Activated gamma-delta T cell treated with anti-CD3 and anti-CD28 coated beads, Interleukin-2, amount 50 U/mL, for 16 hours (primary cell): ENCODE measurements at places on chromosomes 2 and 18.
A peak's percentile ranks its signal among the peaks of the same experiment; 100 is the strongest.

DNA sequence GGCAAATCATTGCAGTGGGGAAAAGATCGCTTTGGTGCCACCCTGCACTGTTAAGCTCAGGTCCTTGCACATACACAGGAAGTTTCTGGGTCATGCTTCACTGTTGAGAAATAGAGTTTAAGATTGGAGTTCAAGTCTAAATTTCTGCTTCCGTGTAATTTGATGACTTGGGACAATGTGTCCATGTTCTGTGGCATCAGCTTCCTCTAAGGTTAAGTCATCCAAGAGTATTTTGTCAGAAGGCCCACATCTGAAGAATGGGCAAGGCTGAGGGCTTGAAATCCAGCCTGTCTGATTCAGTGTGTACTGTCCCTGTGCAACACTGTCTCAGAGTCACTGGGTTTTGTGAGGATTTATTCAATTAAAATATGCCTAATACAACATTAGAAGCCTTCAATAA lies 880.7 kb downstream of the SUCLG1 start:
- DNase-seq, result no peak

GRCh38 chr2:142983174-142983573 lies 105.7 kb downstream of the KYNU start:
- DNase-seq, result no peak

DNA sequence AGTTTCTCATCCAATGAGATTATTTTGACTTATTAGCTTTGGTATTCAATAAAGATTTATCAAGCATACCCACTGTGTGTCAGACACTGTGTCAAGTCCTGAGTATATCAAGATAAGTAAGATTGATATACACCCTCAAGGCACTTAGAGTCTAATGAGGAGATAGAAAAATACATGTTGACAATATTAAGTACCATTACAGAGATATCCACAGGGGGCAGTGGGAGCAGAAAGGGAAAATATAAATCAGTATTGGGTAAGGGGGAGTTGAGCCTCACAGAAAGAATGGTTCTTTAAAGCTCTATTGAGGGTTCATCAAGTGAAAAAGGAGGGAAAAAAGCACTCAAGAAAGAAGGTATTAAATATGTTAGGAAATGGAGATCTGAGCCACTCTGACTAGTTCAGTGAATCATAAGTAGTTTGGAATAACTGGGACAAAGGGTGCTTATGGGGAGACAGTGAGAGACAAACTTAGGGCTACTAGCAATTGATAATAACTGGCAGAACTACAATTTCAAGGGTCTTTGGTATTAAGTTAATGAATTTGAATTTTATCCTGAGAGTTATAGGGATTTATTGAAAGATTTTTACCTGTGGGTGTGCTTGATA lies 45.5 kb upstream of the SLC8A1 start:
- DNase-seq, result no peak

DNA sequence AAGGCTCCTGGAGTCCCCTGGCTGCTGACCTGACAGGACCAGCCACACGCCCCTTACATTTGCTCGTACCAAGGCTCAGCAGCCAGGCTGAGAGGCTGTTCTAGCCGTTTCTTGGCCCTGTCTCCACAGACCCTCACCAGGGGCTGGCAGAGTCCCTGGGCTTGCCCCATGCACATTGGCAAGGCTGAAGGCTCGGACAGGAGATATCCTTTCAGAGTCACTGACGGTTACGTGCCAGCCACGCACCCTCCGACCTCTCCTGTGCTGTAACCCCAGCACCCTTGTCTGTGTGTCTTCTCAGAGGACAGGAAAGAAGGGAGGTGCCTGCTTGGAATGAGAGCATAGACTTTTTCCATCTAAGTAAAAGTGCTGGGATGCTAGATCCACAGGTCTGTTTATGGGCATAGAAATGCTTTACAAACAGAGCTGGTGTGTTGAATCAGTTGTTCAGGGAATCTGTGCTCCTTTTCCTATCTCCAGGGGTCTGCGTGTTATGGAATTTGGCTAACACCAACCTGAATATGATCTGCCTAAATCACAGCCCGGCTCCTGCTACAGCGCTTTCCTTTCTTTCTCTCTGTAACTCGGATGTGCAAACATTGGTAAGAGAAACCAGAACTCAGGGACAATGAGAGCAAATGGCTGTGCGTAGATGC lies 41.0 kb downstream of the COPS8 start:
- no peak for DNase-seq

GRCh38 chr18:74745633-74746403 lies 148.1 kb downstream of the ZNF407 start:
- no peak for DNase-seq

DNA sequence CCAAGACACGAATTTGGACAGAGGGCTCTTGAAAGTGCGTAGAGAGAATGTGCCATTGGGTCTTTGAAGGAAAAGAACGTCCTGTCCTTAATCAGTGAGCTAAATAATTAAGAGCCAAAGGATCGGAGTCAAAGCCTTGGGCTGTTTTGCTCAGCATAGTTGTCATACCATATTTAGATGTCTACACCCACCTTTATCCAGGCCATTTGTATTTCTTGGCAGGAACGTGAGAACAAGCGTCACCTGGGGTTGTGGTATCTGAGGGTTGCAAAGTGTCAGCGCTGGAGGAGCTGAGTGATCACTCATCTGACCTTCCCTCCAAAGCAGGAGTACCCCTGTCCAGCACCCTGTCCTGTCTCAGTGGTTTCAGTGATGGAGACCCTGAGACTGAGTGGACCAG lies 4.5 kb downstream of the LPIN1 start:
- no peak for DNase-seq

GRCh38 chr2:238551091-238551490 lies 124.4 kb downstream of the ASB1 start:
- DNase-seq, result no peak

DNA sequence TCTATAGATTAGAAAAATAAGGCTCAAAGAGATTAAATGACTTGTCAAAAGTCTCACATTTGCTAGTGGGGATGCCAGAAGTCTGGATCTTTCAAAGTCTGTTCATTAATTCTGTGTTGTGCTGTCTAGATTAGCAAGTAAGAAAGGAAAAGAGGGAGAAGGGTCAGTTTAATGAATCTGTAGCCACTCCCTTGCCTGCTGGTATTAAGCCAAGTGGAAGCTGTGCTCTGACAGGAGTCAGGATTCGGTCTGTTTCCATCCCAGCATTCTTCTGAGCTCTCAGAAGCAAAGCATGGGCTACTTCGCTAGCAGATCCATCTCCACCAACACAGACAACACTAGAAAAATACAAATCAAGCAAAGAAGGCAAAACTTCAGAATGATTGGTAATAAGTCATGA lies 98.5 kb downstream of the CERKL start:
- DNase-seq, result no peak

- no peak for DNase-seq
Observed at GRCh38 chr2:24380820-24381219, 20.5 kb upstream of the ITSN2 start.

DNA sequence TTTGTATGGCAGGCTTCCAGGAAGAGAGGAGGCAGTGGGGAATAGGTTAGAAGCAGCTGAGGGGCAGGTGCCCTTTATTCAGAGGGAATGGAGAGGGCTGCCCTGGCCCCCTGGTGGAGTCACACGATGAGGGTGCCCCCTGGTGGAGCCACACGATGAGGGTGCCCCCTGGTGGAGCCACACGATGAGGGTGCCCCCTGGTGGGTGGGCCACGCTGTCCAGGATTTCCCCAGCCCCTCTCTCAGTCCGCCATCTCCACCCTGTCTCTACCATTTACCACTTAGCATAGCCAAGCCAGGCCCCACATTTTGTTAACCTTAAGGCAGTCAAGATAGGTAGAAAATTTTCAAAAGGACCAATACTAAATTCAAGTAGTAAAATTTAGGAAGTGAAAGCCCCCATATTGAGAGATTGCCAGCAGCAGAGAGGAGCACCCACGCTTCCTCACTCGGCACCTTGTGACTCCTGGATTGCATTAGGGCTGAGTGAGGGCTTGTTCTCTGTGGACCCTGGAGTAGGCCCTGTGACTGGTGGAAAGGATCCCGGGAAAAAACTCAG lies 10.4 kb upstream of the FAM228A start:
- peak; percentile 17 for DNase-seq

- DNase-seq, result no peak
Observed at GRCh38 chr2:142937347-142937746, 59.9 kb downstream of the KYNU start.

- no peak for DNase-seq
Observed at GRCh38 chr2:169105476-169105875, 36.1 kb downstream of the DHRS9 start.

GRCh38 chr18:56374007-56374655 lies 264.3 kb downstream of the TXNL1 start:
- DNase-seq, result no peak

DNA sequence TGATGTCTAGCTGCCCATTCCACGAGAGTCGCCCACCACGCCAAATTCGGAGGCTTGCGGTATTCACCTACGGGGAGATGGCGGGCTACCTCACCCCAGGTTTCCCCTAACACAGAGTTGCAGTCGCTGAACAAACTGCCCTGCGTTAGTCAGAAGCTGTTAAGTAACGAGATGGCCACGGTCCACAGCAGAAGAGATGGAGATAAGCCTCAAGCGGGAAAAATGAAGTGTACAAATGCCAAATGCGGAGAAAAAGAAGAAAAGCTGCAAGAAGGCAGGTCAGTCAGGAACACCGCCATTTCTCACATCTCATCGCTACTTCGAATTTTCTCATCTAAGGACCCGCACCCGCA lies 425 bp downstream of the ASB3 start:
- DNase-seq, result peak; percentile 20

DNA sequence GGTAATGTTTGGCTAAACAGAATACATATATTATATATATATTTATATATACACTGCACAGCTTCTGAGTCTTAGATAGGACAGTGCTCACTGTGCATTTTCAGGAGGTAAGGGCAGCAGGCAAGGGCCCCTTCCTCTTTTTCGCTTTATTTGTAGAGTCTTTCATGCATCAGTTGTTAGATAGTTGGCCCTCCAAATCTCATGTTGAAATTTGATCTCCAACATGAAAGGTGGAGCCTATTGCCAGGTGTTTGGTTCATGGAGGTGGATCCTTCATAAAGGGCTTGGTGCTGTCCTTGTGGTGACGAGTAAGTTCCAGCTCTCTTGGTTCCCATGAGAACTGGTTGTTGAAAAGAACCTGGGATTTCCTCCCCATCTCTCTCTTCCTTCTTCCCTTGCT lies 48.1 kb downstream of the TSN start:
- no peak for DNase-seq

- DNase-seq, result no peak
Observed at GRCh38 chr2:96213379-96213778, 4.8 kb upstream of the STARD7 start.

- no peak for DNase-seq
Observed at GRCh38 chr18:69996417-69996816, 48.7 kb upstream of the CD226 start.

- DNase-seq, result no peak
Observed at GRCh38 chr2:176087330-176088047, 3.7 kb upstream of the EVX2 start.

DNA sequence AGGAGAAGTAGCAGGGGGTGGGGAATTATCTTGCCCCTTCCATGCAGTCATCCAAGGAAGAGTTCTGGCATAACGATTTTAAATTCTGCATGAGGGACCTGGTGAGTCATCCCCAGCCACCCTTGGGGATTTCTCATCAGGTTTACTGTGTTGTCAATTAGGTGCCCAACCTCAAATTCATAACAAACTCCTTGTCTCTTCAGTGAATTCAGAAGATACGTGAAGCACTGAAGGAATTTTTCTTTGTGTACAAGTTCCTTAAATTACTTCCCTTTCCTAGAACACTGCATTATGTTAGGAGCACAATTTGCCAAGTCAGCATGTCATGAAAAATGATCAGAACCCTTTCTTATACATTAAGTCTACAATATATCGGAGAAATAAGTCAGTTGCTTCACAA lies 70.8 kb upstream of the NOSTRIN start:
- DNase-seq, result no peak

DNA sequence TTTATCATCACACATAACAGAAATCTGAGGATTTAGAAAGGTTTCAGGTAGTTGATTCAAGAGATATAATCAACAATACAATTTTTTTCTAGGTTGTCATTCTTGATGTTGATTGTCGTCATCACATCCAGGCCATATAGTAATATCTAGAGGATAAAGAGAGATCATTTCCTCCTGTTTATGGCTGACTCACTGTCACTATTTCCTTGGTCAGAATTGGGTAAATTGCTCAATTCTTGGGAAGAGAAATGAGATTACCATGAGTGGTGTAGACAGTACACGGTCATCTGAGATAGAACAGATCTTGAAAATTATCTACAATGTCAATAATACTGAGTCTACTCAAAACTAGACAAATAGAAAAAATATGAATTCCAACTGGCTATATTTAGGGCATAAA lies 78.8 kb downstream of the ZNF804A start:
- no peak for DNase-seq

GRCh38 chr2:283996-284794 lies 3.7 kb downstream of the ALKAL2 start:
- DNase-seq, result no peak

- DNase-seq, result no peak
Observed at GRCh38 chr18:28074076-28074475, 102.9 kb downstream of the CDH2 start.

DNA sequence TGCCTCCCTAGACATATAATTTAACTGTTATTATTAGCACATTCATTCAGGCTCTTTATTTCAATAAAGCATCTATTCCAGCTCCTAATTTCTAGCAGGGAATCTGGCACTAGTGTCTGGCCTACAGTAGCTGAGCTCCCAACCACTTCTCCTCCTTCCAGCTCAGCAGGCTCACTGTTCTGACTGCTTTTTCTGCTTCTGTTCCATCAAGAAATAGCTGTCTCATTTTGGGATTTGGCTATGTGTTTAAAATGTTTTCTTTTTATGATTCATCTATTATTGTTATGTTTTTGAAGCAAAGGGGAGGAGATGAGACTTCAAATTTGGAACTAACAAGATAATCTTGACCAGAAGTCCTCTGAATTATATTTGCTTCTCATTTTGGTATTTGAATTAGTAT lies 172.7 kb upstream of the SMAD7 start:
- no peak for DNase-seq

DNA sequence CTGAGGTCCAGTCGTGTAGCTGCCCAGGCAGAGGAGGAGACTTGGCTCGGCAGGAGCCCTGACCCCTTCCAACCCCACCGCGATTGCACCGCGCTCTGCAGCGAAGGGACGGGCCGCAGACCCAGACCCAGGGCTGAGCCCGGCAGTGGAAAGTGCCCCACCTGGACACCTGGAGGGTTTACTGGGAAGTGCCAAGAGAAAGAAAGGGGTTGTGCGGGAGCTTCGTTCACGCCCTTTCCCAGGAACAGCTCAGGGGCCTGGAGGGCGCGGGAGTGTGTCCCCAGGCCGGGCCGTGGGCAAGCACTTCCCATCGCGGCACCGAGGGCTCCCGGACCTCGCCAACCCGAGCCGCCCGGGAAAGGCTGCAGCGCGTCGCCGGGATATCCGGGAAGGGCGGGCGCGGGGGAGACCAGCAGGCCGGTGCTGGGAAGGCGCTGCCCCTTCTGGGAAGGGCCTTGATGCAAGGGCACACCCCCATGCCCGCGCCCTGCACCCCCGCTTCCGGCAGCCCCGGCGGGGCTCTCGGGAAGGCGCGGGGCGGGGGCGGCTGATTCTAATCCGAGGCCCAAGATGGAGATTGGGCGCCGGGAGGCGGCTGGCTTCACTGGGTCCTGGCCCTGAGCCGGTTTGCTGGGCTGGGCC lies 36.1 kb upstream of the MRPL33 start:
- DNase-seq, result peak; percentile 28
